GM04504 (cell line): ENCODE measurements at places on chromosomes 4 and X.

- DNase-seq: no peak
These were observed 145.1 kb downstream of the SHROOM4 start for GRCh38 chrX:50668860-50669259.

DNA sequence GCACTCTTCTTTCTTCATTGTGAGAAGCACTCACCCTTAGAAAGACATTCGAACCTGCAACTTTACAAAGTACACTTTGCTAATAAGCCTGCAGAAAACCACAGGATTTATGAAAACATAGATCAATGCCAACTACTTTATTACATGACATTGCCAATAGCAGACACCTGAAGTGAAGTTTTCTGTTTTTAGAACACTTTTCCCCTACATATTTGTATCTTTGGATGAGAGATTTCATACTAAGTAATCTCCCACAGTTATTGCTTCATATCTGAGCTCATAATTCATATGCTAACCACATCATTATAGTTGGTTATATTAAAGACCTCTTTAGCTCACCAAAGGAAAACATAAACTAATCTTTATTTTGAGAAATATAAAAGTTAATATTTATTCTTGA lies 276.5 kb upstream of the CTSO start:
- no peak for DNase-seq

- no peak for DNase-seq
These were observed 81.4 kb downstream of the IRF2 start for GRCh38 chr4:184392748-184393559.

DNA sequence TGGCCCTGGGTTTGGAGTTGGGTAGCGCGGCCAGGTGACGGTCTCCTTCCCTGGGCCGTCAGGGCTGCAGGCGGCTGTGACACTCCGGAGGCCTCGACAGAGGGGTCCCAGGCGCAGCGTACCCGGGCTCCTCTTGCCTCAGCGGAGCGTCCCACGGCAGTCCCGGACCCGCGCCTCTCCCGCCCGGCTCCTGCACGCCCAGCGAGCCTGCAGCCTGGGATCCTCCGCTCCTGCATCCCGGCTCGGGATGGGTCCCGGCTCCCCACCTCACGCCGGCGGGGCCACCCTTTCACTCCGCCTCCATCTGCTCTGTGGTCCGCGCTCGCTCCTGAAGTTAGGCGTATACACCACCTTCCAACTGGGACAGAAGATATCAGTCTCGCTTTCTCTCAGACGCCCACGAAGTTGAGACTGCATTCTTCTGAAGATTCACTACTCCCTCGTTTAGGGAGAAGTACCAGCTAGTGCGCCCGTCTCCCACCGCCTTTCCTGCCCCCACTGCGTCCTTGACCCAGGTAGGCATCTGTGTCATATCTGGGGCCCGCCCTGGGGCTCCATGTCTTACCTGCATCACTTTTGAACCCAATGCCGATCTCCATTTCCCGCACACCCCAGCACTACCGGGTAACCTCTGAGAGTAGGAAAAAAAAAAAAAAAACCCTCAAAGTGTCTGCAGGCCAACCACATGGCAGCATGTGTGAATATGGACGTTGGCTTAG lies 32.3 kb upstream of the KDR start:
- DNase-seq: no peak

- DNase-seq: no peak
These were observed 14.4 kb upstream of the SOD3 start for GRCh38 chr4:24780936-24781495.

- DNase-seq: no peak
These were observed 47.1 kb downstream of the FAM13A start for GRCh38 chr4:89009761-89010369.

- DNase-seq: no peak
These were observed 4.0 kb downstream of the C4orf46 start for GRCh38 chr4:158667651-158668198.
